ENCODE measurements at places on chromosomes 16 and 17.

GRCh38 chr17:29930409-29931010 is 482 bp upstream of the SSH2 start:
- no peak for DNase-seq

GRCh38 chr17:43212641-43213490 is 1.2 kb downstream of the TMEM106A start:
- no peak for DNase-seq

GRCh38 chr16:82995924-82996441 is 369.2 kb downstream of the CDH13 start:
- DNase-seq = no peak

GRCh38 chr17:71530248-71530647 is 590.6 kb upstream of the SOX9 start:
- no peak for DNase-seq

DNA sequence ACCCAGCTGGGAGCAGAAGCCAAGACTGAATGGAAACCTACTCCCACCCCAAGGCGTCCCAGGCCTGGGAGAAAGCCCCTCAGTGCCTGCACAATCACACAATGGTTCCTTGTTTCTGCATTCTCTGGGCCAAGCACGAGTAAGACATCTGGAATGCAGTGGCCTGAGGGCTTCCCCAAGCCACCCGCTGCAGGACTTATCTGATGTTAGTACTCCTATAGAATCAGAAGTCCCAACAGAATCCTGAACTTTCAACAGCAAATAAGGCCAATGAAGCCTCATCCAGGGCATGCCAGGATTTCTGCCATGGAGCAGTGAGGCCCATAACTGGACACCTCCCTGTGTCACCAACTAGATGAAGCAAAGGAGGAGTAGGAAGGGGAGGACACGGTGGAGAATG is 28.6 kb downstream of the MYO18A start:
- DNase-seq = no peak

DNA sequence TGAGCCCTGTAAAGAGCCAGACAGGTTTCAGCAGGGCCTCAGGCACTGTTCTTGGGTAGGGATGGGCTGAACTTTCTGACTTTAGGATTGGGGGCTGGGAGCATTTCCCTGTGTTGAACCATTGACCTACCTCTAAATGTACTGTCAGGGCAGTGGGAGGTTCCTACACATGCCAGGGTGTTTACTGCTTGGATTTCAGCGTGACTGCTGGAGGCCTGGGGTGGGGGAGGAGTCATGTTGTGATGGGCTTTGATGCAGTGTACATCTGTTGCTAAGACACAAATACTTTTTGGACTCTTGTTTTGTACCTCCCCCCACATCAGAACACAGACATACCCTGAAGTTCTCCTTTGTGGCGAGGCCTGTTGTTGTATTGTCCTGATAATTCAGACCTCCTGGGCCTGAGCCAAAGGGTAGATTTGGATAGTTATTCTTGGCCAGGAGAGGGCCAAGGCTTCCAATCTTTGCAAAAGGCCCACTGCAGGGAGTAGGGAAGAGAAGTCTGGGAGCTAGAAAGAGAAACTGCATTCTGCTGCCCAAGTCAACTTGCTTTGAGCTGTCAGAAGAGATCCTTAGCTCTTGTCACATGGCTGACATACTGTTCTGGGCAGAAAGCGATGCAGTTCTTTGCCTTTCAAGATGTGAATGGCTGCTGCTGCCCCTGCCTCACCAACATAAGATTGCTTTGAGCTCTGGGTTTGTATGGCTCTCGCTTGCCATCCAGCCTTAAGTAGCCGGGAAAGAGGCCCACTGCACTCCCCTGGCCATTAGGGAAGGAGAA is 3.7 kb downstream of the NFE2L1 start:
- peak; percentile 86 for DNase-seq

DNA sequence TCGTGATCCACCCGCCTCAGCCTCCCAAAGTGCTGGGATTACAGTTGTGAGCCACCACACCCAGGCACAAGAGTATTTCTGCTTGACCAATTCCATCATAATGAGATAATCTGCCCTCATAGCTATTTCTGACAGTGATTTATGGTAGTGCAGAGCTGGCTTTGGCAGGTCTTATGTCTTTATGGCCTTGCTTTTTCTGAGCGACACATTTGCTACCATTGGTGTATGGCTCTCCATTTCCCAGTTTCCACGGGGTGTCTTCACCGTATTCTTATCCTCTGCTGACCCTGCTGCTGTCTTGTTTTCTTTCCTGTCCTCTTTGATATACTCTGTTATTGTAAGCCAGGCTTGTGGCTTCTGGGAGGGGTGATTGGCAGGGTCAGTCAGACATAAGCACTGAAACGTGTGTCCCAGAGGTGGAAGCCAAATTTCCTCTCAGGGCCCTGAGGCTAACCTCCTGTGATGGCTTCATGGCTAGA is 161.1 kb upstream of the TBX2 start:
- DNase-seq = no peak

- DNase-seq = no peak
Observed at GRCh38 chr17:30600830-30601494, 123.8 kb downstream of the GOSR1 start.

DNA sequence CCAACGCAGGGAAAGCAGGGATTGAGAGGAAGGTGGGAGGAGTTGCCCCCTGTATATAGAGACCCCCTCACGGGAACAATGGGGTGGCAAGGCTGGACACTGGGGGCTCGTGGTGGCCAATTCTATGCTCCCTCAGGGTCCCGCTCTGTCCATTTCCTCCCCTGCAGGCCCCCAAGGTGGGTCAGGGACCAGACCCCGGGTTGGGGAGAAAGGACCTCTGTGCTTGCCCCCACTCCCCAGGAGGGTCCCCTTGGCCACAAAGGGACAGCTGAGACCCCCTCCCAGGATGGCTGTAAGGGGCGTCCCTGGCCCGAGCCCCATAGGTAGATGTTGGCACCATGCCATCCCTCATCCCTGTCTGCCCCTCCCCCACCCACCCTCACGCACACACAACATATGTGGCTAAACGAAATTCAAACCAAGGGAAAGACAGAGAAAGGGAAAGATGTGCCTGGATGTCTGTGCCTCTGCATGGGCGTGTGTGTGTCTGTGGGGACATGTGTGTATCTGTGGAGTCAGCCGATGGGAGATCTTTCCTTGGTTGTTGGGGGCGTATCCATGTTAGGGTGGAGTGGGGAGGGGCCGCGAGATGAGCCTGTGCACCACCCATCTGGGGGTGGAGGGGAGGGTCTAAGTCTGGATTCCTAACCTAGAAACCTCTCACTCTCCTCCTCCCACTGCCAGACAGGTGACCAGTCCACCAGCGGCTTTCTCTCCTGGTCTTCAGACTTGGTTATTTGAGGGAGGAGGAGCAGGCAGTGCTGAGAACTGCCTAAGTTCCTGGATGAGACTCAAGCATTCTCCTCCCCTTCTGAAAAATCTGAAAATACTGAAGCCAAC is 642 bp upstream of the NEUROD2 start:
- no peak for DNase-seq

GRCh38 chr17:74354123-74354522 is 7.5 kb downstream of the BTBD17 start:
- no peak for DNase-seq

GRCh38 chr17:17103160-17103559 is 60.9 kb downstream of the MPRIP start:
- DNase-seq = no peak

DNA sequence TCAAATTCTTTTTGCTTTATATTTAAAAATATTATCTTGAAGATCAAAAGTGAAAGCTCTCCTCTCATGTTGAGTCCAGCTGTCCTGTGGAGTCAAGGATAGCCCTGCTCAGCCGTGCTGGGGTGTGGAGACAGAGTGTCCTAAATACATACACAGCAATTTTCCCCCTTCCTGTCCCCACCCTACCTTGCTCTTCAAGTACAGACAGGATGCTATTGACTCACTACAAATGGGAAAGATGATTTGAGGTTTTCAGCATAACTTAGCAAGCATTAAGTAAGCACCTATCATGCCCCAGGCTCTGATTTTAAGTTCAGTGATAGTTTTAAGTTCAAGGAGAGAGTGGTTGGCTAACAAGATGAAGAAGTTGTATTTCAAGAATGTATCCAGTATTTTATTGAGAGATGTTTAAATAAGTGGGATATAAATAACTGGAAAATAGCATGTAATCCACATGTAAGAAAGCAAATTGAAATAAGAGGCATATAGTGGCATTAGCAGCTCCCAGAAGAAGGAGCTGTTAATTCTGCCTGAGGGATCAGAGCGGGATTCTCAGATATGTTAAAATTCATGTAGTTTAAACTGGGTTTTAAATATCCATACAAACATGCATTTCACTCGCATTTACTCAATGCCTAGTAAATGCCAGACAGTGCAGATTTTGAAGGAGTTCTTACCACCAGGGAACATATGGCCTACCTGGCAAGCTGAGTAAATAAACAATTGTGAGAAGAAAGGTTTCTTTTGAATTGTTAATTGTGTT is 183.5 kb upstream of the ANKFN1 start:
- no peak for DNase-seq

All from right atrium auricular region (tissue), 2 donors.